Activated CD8-positive, alpha-beta memory T cell treated with anti-CD3 and anti-CD28 coated beads for 1 hour (primary cell): ENCODE measurements at places on chromosomes 7 and 10.

DNA sequence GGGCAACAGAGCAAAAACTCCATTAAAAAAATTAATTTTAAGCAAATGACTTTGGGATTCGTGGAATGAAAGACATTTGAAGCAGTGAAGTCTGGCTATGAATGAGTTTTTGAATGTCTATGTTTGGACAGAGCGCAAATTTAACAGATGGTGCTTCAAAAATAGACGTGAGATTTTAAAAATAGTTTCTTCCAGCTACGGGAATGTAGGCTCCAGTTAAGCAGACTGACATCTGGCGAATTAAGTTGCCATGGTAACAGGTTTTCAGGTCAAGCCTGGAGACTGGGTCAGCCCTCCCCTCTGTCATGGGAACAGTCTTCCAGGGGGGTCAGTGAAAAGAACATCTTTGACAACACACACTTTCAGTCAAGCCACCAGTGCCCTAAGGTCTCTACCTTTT lies 62.0 kb downstream of the MYOF start:
- DNase-seq, result no peak

GRCh38 chr10:484441-484924 lies 205.0 kb downstream of the DIP2C start:
- no peak for DNase-seq

DNA sequence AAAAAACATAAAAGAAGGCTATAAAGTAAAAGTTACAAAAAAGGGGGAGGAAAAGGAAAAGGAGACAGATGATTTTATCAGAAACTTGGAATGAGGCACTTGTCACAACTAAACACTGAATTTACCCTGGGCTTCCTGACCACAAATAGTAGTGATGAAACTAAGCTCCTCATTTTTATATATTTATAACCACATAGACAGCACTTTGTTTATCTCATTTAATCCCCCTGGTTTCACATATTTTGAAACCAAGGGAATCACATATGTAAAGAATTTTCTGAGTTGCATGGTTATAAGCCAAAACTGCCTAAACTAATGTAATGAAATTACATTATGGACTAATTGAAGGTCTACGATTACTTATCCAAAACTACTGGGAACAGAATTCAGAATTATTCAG lies 39.6 kb upstream of the MET start:
- DNase-seq, result no peak

DNA sequence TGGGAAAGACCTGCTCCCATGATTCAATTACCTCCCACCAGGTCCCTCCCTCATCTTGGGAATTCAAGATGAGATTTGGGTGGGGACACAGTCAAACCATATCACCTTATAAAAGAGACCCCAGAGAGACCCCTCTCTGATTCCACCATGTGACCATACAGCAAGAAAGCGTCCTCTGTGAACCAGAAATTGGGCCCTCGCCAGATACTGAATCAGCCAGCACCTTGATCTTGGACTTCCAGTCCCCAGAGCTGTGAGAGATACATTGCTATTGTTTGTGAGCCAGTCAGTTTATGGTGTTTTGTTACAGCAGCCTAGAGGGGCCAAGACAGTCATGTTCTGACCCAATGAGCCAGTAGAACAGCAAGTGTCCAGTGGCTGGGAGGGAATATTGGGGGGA lies 232.6 kb downstream of the PAXIP1 start:
- DNase-seq, result no peak

- no peak for DNase-seq
Measured at GRCh38 chr7:32068411-32069101, 1.7 kb downstream of the PDE1C start.

DNA sequence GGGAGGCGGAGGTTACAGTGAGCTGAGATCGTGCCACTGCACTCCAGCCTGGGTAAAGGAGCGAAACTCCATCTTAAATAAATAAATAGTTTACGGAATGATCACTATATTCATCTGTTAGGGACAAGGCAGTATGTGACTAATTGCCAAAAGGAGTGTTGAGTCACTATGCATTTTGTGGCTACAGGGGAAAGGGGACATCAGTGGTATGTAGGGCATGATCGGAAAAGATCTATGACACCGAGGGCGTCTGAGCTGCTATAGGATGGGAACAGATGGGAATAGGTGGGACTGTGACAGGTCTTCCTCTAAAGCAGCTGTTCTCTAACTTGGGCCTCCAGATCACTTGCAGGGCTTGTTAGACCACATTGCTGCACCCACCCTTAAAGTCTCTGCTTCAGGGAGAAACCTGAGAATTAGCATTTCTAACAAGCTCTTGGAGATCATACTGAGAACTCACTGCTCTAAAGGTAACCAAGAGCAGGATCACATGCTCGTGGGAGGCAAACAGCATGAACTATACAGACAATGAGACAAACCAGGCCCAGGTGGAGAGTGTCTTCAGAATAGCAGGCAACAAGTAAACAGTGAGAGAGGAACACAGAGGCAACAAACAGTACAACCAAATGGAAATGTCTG lies 65.1 kb upstream of the ITGA8 start:
- no peak for DNase-seq

DNA sequence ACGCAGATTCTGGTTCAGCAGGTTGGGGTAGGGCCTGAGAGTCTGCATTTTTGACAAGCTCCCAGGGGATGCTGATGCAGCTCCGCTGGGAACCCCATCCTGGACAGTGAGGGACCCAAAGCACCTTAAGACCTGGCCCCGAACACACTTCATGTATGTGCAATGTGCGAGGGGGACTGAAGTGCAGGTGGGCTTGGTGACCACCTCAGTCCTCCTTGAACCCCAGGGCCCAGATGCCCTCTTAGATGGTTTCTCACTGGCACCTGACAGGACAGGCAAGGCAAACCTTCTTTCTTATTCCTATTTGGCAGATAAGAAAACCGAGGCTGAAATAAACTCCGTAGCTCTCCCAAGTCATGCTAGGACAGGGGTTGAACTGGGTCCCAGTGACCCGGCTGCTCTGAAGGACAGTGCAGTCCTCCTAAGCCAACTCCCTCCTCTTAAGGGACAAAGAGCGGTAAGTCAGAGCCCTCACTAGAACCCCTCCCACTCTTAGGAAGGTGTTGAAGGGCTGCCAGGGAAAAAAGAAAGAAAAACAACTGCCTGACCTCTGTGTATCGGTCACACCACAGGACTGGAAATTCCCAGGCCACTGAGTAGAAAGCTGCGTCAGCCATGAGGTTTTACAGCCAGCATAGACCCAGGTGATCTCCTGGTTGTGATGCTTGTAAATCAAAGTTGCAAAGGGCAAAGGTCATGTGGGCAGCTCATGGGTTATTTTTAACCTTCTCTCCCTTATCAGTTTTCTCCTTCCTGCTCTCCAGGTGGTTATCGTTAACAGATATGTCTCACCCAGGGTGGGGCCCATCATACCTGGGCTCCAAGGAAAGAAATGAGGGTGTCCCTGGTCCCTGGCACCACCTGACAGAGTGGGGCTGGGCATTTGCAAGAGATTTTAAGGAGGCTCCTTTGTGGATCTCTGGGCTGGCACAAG lies 90.9 kb upstream of the SMNDC1 start:
- DNase-seq, result no peak

DNA sequence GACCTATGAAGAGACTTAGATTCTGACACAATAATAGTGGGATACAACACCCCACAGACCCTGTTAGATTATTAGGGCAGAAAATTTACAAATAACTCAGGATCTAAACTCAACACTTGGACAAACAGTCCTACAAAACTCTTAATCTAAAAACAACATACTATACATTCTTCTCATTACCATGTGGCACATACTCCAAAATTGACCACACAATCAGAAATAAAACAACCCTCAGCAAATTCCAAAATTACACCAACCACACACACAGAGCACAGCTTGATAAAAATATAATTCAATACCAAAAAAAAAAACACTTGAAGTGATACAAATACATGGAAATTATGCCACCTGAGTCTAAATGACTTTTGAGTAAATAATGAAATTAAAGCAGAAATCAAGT lies 7.8 kb downstream of the ZNF680 start:
- no peak for DNase-seq

GRCh38 chr10:95819620-95820329 lies 63.8 kb downstream of the ENTPD1 start:
- no peak for DNase-seq

- no peak for DNase-seq
Measured at GRCh38 chr10:68871731-68872342, 29.3 kb upstream of the DDX50 start.
